Immature natural killer cell (primary cell): ENCODE measurements at places on chromosomes 11 and 22. TPM values are rescaled to one million over a fixed set of nuclear protein-coding genes. Genes with fewer than 3 reads are reported as not detected.

DNA sequence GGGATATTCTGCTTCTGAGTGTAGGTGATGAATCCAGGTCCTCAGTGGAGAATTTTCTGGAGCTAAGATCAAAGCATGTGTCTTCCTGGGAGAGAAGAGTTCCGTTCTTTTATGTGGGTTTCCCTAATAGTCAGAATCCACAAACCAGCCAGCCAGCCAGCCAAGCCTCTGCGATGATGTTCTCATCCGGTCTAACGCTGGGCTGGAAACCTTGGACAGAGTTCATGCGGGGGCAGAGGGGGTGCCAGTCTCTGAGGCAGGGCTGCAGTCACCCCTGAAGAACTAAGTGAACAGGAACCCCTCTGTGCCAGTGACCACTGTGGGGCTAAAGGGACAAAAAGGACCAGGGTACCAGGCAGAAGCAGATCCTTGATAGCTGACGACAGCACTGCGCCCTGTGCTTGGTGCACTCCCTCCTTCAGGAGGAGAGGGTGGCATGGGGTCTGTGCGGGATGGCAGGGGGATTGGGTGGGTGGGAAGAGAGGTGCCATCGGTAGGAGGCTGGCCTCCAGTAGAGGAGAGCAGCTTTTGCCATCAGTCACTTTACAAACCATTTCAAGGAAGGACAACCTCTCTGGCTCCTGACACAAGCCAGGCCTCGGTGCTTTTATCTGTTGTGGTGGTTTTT lies 27.1 kb downstream of the ADAMTS15 start:
- H3K4me3 ChIP-seq = no peak overlapping the region
- no peaks in the 10 kb centered on the region for H3K36me3 ChIP-seq
- H3K27me3 ChIP-seq = no peaks in the 10 kb centered on the region
- H3K4me1 ChIP-seq = no peaks in the 10 kb centered on the region
- DNase-seq = no peak

DNA sequence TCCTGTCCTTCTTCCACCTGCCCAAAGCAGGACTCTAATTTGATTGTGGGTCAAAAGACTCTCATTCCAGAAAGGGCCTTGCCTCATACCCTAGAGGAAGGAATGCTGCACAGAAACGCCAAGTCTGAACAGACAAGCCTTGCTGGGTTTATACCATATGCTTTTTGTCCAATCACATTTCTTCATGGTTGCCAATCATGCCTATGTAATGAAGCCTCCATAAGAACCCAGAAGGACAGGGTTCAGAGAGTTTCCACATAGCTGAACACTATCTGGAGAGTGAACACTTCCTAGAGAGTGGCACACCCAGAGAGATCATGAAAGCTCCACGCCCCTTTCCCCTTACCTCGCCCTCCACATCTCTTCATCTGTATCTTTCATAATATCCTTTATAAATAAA lies 4.8 kb upstream of the SAA2 start:
- no peak for DNase-seq
- no peaks in the 10 kb centered on the region for H3K36me3 ChIP-seq

- H3K27ac ChIP-seq = no peak overlapping the region
- no peak overlapping the region for H3K4me3 ChIP-seq
- H3K4me1 ChIP-seq = peaks cover 18% of the 10 kb centered on the region
- no peaks in the 10 kb centered on the region for H3K36me3 ChIP-seq
- peak; percentile 50 for DNase-seq
- peaks cover 7% of the 10 kb centered on the region for H3K27me3 ChIP-seq
These were observed 6.6 kb downstream of the APOL4 start for GRCh38 chr22:36194971-36195370.

DNA sequence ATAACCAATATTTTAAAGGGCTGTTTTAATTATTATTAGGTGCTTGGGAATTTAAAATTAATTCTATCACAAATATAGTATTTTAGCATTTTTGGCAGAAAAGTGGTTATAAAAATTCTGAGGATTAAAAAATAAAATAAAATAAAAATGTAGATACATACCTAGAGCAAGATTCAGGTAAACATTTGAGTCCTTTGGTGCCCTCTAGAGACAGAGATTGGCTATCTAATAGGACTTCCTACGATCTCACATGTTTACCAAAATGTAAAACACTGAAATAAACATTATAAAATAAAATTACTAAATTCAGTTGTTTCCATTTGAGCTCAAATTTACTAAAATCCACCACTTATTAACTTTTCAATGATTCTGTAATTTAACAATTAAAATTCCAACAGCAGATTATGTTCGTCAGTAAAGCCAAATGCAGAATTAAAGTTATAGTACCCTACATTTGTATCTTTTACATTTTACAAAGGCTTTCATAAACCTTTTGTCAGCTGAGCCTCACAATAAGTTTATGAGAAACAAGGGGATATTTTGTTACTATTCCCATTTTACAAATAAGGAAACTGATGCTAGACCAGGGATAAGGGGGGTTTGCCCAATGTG lies 27.7 kb downstream of the SLC36A4 start:
- no peak overlapping the region for H3K4me3 ChIP-seq
- DNase-seq = no peak
- peaks cover 9% of the 10 kb centered on the region for H3K4me1 ChIP-seq
- H3K27ac ChIP-seq = no peak overlapping the region
- peaks cover 2% of the 10 kb centered on the region for H3K36me3 ChIP-seq

GRCh38 chr11:126167488-126167887 lies 44.0 kb downstream of the RPUSD4 start:
- H3K36me3 ChIP-seq = no peaks in the 10 kb centered on the region
- H3K4me3 ChIP-seq = no peak overlapping the region
- no peaks in the 10 kb centered on the region for H3K4me1 ChIP-seq
- peaks cover 1% of the 10 kb centered on the region for H3K27me3 ChIP-seq
- no peak overlapping the region for H3K27ac ChIP-seq

GRCh38 chr22:19109198-19110063 lies 12.8 kb downstream of the DGCR2 start:
- no peaks in the 10 kb centered on the region for H3K27me3 ChIP-seq
- DNase-seq = peak; percentile 47
- H3K36me3 ChIP-seq = no peaks in the 10 kb centered on the region
- peaks cover 58% of the 10 kb centered on the region for H3K4me1 ChIP-seq

DNA sequence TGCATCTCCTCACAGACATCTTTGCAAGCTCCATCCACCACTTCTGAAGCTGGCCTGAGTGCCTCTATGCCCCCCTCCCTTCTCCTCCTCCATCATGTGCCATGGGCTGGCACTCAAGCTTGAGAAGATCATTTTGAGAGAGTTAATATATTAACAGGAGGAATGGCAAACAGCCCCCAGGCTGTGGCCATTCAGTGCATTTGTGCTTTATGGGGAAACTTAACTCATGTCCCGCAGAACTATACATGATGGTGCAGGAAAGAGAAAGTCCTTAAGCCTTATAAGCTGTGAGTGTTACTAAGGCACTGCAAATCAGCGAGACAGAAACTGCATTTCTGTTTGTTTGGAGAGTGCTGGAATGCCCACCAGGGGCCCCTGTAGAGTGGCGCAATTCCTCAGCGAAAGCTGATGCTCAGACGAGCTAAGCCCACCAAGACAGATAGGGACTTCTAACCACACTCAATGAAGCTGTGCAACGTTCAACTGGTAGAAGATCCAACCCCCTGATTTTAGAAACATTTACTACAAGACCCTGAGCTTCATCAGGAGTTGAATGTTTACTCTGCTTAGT lies 26.8 kb upstream of the PHLDA2 start:
- H3K36me3 ChIP-seq = peaks cover 39% of the 10 kb centered on the region
- no peak overlapping the region for H3K27ac ChIP-seq
- no peak overlapping the region for H3K4me3 ChIP-seq
- DNase-seq = no peak
- H3K4me1 ChIP-seq = peaks cover 22% of the 10 kb centered on the region

GRCh38 chr22:26635117-26635516 lies 13.4 kb downstream of the CRYBA4 start:
- peaks cover 36% of the 10 kb centered on the region for H3K4me1 ChIP-seq
- peaks cover 1% of the 10 kb centered on the region for H3K27me3 ChIP-seq
- H3K36me3 ChIP-seq = no peaks in the 10 kb centered on the region
- DNase-seq = no peak
- H3K4me3 ChIP-seq = no peak overlapping the region
- H3K27ac ChIP-seq = peak overlapping the region; percentile 10

DNA sequence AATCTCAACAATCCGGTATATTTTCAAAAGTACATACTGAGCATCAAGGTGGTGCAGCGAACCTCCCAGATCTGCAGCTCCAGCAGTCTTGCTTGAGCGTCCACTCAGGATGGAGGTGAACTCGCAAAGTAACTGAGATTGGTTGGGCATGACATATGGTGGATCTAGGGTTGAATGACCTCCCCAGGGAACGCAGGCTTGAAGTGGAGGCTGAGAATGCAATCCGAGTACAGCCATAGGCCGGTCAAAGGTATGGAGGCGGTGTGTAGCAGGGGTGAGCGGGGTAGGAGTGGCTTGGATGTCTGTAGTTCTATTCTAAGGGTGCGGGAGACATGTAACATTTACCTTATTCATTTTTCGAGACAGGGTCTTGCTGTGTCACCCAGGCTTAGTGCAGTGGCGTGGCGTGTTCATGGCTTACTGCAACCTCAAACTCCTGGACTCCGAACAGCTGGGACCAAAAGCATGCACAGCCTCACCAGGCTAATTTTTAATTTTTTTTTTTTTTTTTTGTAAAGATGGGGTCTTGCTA lies 631 bp upstream of the C22orf39 start:
- peaks cover 9% of the 10 kb centered on the region for H3K27me3 ChIP-seq
- H3K4me1 ChIP-seq = peaks cover 50% of the 10 kb centered on the region
- H3K27ac ChIP-seq = peak overlapping the region; percentile 98
- DNase-seq = no peak
- peak overlapping the region; percentile 91 for H3K4me3 ChIP-seq

DNA sequence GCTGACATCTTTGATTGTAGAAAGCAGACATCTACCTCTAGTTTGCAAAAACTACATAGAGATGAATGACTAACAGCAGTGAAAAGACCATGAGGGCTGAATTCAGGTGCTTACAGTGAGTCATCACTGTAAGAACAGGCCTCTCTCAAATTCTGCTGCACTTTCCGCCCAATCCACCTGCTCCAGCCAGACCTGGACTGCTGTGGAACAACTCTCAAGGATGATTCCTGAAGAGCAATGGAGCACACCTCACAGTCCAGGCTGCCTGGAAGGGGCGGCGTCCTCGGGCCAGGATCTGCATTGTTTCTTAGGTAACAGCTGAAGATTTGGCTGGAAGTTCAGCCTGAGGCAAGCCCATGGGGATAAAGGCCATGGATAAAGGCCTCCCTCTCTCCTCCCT lies 15.1 kb downstream of the APOL2 start:
- no peak overlapping the region for H3K4me3 ChIP-seq
- peaks cover 4% of the 10 kb centered on the region for H3K4me1 ChIP-seq
- DNase-seq = no peak
- H3K27ac ChIP-seq = no peak overlapping the region
- peaks cover 2% of the 10 kb centered on the region for H3K27me3 ChIP-seq

- H3K27ac ChIP-seq = peak overlapping the region; percentile 83
- H3K4me1 ChIP-seq = peaks cover 25% of the 10 kb centered on the region
- peak; percentile 26 for DNase-seq
- peak overlapping the region; percentile 86 for H3K4me3 ChIP-seq
- H3K36me3 ChIP-seq = peaks cover 9% of the 10 kb centered on the region
These were observed 25.1 kb downstream of the RGL4 start for GRCh38 chr22:23715806-23716375.

DNA sequence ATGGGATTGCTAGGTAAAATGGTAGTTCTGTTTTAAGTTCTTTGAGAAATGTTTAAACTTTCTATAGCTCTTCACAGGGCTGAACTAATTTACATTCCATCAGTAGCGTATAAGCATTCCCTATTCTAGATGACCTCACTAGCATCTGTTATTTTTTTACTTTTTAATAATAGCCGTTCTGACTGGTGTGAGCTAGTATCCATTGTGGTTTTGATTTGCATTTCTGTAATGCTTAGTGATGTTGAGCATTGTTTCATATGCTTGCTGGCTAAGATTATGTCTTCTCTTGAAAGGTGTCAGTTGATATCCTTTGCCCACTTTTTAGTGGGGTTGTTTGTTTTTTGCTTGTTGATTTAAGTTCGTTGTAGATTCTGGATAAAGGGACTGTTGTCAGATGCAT lies 35.9 kb downstream of the MMP27 start:
- peaks cover 3% of the 10 kb centered on the region for H3K27me3 ChIP-seq
- DNase-seq = no peak
- no peak overlapping the region for H3K27ac ChIP-seq
- no peaks in the 10 kb centered on the region for H3K36me3 ChIP-seq
- H3K4me3 ChIP-seq = no peak overlapping the region

DNA sequence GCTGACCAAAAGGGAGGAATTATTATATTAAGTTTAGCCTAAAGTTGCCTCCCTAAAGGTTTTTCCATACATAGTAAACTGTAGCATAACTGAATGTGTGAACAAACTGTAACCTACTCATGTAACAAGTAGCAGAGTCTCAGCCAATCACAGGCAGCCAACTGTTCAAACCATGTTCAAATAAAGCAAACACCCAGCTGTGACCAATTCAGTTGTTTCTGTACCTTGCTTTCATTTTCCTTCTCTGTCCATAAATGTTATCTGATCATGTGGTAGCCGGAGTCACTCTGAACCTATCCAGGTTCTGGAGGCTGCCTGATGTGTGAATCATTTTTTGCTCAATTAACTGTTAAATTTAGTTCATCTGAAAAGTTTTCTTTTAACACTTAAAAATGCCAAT lies 373.5 kb downstream of the GUCY1A2 start:
- H3K4me1 ChIP-seq = no peaks in the 10 kb centered on the region
- H3K4me3 ChIP-seq = no peak overlapping the region
- DNase-seq = no peak
- no peaks in the 10 kb centered on the region for H3K36me3 ChIP-seq

- no peaks in the 10 kb centered on the region for H3K27me3 ChIP-seq
- no peak overlapping the region for H3K4me3 ChIP-seq
- DNase-seq = no peak
- H3K36me3 ChIP-seq = peaks cover 62% of the 10 kb centered on the region
- H3K4me1 ChIP-seq = no peaks in the 10 kb centered on the region
- no peak overlapping the region for H3K27ac ChIP-seq
These were observed 52.8 kb downstream of the SERGEF start for GRCh38 chr11:17960091-17960490.

GRCh38 chr11:60121264-60121663 lies 32.8 kb downstream of the MS4A2 start:
- no peak overlapping the region for H3K27ac ChIP-seq
- H3K27me3 ChIP-seq = no peaks in the 10 kb centered on the region
- DNase-seq = no peak
- no peaks in the 10 kb centered on the region for H3K4me1 ChIP-seq
- H3K36me3 ChIP-seq = no peaks in the 10 kb centered on the region
- no peak overlapping the region for H3K4me3 ChIP-seq

LRRC56 gene
- polyA plus RNA-seq = 0.27 TPM

WNT7B gene
- not detected for polyA plus RNA-seq

SYNGR1 gene
- polyA plus RNA-seq = 24.5 TPM

HMOX1 gene
- 11.3 TPM for polyA plus RNA-seq

APOBEC3G gene
- 545 TPM for polyA plus RNA-seq

ZNF214 gene
- not detected for polyA plus RNA-seq

SUSD2 gene
- not detected for polyA plus RNA-seq
